ENCODE measurements at places on chromosomes 13 and 19.

DNA sequence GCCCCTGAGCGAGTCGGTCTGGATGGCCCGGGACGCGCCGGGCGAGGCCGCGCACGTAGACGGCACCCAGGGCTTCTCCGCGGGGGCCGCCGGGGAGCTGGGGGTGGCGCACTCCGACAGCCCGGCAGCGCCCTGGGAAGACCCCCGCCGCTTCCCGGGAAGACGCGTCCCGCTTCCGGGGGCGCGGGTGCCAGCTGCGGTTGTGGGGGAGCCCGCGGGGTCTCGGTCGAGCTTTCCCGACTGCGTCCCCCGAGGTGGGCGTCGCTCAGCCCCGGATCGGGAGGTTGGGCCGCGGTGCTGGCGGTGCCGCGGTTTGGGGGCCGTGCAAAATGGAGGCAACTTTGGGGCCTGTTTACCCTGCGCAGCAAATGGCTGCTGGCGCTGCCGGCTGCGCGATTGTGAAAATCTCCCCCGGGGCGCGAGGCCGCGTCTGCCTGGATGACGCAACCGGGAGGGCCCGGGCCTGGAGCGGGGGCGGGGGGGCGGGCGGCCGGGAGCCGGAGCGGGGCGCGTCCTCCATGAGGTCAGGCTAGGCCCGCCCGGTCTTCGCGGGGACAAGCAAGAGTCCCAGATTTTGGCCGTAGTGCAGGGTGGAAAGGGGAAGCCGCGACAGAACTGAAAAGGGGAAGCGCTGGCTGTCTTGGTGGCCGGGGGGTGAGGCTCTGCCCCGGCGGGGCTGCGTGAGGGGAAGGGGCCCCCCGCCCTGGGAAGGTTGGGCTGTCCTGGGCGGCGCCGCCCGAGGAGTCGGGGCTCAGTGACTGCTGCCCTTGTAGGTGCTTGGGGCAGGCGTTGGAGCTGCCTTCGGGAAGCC lies 11.3 kb downstream of the PEAK3 start:
- peak; percentile 71 for DNase-seq

DNA sequence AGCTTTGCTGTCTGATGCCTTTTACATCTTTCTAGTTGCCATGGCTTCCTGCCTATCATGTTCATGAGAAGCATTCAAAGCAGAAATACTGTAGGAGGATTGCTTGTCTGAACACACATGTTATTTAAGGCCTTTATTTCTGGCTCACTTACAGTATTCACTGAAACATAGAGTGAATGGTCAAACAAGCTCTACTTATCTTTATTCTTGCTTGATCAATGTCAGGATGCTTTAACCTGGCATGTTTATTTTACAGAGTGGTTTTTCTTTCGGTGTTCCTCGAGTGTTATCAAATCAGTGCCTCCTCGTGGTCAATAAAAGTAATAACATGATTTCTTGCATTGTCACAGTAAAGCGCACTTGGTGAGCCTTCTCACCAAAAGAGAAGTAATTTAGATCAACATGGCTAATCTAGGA lies 73.5 kb upstream of the PCDH17 start:
- DNase-seq, result peak; percentile 42

DNA sequence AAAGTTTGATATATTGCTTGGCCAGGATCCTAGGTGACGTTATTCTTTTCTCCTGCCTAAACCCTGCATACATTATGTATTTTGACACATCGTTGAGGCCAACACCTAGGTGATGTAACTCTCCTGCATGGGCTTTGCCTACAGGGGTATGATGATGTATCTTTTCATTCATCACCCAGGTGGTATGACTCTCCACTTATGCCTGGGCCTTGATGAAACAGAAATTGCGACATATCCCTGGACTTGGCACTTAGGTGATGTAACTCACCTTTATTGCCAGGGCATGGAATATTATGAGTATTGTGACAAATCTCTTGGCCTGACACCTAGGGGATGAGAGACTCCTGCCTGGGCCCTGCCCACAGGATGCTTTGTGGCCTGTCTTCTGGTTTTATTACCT lies 18.5 kb upstream of the ZNF681 start:
- DNase-seq, result no peak

DNA sequence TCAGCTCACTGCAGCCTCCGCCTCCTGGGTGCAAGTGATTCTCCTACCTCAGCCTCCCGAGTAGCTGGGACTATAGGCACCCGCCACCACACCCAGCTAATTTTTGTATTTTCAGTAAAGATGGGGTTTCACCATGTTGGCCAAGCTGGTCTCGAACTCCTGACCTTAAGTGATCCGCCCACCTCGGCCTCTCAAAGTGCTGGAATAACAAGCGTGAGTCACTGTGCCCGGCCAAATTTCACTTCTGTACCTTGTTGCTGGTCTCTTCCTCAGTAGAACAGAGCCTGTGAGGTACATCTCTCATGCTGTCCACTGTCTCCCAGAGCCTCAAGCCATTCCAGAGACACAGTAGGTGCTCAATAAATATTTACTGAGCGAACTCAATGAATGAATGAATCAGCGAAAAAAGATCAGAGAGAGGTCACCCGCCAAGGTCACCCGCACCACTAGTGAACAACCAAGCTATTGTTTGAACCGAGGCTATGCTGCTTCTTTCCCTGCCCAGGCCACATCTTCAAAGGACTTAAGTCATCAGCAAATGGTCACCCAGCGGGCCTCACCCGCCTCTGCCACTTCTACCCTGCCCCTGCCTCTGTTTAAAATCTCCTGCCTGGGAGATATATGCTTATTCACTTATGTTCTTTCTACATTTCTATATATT lies 9.3 kb downstream of the TMEM143 start:
- no peak for DNase-seq

DNA sequence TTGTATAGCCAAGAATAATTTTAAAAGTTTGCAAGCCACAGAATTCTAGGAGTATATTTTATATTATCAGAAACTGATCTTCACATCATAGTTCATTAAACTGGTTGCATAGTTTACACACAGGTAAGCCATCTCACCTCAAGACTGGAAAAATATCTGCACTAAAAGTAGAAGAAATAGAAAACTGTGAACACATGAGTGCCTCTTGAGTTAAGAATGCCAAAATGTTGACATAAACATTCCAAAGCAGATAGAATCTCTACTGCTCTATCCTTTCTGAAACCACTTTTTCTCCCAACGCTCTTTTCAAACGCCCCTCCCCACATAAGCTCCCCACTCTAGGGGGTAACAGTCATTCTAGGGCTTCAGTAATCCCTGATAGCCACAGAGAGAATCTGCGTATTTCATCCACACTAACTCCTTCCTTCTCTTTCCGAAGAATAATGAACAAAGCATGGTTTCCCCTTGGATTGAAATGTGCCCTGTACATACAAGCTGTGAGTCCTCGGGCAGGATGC lies 201.5 kb downstream of the IRS2 start:
- DNase-seq, result no peak

GRCh38 chr13:103288114-103288513 lies 221.9 kb upstream of the SLC10A2 start:
- DNase-seq, result no peak

DNA sequence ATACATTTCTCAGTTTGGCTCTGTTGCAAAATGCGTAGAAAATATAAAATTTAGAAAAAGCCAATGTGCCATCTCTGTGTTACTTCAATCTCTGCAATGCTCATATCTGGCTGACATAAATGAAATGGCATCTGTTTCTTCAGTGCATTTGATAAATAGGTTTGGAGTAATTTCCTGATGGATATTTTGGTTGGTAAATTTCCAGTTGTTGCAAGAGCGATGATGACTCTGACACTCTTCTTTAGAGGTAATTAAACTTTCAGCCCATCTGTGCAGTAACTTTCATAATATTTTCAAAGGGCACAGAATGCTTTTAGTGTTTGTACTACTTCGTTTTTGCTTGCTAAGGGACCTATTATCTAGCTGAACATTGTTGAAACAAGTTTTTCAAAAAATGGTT lies 1286.4 kb downstream of the PCDH9 start:
- no peak for DNase-seq

DNA sequence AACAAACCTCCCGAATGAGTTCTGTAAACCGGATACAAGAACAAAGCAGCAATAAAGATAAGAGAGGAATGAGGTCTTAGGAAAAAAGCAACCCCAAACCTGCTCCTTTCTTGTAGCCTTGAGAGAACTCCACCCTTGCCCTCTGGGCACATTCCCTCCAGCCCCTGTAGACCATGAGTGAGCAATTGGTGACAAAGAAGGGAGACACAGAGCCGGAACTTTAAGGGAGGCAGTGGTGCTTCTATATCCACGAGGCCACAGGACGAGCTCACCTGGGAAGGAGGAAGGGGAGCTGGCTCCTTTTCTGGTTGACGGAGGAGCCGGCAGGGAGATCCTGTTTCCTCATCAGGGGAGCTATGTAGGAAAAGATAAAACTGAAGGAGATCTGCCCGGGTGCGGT lies 13.0 kb downstream of the BRME1 start:
- DNase-seq, result no peak

DNA sequence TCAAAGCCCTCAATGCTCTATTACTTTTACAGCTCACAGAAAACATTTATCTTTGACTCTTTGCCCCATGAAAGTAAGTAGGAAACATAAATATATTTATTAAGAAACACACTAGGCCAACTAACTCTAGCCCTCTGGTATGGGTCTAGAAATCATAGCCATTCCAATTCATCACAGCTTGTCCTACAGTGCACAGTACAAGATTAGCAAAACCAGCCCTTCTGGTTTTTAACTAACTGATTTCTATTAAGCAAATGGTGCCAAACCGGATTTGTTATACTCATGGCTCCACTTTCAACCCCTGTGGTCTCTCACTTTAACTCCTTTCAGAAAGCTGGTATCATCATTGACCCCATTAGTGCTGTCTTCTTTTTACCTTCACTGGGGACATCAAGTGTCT lies 5.6 kb upstream of the LRRC63 start:
- DNase-seq, result no peak

DNA sequence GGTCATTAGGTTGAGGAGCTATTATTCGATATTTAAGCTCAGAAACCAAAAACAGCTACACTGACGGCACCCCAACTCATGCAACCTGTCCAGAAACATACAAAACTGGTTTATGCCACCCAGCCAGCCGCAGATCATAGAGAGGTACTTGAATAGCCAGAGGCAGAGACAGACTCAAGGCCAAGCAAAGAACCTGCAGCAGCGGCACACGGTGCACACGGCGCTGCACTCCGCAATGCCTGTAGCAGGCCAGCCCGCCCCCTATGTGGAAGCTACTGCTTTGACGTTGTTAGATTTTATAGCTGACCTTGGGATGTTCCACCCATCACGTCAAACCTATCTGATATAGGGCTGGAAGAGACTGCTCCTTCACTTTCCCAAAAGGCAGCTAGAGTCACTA lies 11.9 kb upstream of the DHRS12 start:
- no peak for DNase-seq

- DNase-seq, result no peak
Measured at GRCh38 chr19:7902796-7903243, 857 bp upstream of the MAP2K7 start.

DNA sequence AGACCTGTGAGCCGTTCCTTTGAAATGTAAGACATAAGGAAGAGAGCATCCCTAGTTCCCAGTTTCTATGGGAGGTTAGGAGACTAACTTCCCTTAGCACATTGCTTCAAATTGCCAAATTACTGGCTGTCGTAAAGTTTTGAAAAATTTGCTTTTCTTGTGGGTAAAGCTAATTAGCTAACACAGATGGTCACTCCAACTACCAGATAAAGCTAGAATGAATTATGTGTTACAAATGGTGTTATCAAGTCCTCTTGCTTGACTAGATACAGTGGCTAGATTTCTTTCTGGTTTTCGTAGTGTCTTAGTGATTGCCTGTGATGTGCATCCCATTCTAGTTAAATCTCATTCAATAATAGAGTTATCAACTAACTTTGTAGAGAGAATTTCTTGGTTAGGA lies 416.6 kb upstream of the ATXN8OS start:
- no peak for DNase-seq

- DNase-seq, result no peak
Measured at GRCh38 chr13:69955271-69955670, 152.4 kb upstream of the ATXN8OS start.

DNA sequence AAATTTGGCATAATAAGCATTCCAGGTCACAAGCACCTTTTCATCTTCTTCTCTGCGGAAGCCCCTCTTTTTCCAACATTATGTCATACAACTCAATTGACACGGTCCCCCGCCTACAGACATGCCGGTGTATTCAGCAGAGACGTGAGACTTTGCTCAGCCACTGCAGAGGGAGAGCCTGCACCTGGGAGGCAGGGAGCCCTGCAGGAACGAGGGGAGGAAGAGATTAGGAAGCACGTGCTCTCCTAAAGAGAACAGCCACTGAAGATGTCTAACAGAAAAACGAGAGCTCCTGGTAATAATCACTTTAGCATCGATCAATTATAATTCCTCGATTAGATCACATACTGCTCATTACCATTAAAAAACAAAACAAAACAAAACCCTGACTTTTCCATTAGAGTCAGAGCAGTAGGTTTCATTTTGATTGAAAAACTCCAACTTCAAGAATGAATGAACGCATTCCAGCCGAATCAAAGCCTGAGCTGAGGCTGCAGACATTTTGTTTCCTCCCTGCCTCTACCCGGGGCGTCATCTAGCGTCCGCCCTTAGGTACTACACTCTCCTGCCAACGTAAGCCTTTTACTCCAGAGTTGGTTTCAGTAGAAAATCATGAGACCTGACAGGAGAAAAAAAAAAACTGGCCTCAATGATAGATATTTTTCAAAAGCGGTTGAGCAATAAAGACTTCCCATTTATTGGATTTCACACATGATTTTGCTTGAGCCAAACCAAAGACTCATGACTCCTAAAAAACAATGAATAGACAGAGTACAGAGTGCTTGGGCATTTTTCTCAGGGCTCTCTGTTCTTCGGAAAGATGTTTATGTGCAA lies 194.5 kb downstream of the KATNAL1 start:
- DNase-seq, result peak; percentile 75

DNA sequence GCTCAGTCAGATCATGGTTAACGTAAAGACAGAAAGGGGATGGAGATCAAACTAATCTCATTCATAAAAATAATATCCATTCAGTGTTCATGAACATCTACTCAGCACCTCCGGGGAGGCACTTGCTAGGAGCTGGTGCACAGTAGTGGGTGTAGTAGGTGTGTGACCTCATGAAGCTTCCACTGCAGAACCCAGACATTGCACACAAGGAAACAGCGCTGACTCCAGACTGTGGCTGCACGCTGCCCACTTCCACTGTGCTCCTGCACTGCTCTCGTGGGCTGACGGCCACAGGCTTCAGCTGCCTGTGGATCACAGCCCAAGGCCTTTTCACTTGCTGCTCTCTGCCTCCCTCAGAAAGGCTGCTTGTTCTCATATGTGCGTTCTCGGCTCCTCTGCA lies 214.4 kb upstream of the ZNF507 start:
- DNase-seq, result no peak

DNA sequence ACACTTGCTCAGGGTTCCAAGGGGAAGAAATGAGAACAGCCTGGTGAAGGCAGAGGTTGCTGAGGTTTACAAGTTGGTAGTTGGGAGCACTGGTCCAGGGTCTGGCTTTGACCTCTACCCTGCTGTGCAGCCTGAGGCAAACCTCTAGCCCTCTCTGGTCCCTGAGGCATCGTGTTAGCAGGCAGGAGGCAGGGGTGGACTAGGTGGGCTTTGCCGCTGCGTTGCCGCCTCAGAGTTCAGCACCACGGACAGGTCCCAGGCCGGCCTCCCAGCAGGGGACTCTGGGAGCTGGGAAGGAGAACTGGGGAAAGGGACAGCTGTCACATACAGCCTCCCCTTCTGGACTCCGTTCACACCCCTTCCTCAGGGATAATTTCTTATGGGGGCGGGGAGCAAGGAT lies 3.1 kb downstream of the NCAN start:
- peak; percentile 61 for DNase-seq

All from ACHN (cell line).